ENCODE measurements at places on chromosomes 16 and 17.
A peak's percentile ranks its signal among the peaks of the same experiment; 100 is the strongest.

DNA sequence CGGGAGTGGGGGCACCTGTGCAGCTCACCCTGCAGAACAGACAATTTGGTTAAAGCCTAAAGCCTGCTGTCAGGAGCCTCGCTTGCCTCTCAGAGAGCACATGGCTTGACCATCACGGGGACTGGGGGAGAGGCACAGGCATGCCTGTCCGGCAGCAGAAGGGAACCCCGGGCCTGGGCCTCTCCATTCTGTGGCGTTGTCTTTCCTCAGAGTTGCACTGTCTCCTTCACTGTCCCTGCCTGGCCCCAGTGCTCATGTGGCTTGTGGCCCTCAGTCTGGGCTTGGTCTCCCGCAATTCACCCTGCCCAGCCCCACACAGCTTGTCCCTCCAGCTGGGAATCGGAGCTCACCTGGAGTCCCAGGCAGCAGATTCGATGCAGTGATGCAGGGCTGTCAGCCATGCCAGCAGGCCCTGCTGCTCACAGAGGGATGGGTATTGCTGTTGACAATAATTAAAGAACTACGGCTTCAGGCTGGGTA lies 189.9 kb downstream of the SEC14L1 start:
- no peak for DNase-seq

DNA sequence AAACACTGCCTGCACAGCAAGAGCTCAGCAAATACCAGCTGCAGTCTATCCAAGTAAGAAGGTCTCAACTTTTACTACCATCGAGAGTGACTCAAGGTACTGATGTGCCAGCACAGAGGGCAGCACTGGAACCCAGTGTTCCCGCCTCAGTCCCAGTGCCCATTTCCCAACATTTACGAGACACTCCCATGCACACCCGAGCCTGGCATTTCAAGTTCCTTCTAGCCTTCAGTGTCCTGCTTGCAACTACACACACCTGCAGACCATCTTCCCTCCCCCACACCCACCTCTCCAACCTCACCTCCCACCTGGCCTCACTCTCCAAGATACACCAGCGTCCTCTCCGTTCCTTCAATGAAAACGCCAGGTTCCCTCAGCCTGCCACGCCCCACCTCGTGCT lies 3.2 kb downstream of the KLHDC4 start:
- no peak for DNase-seq

DNA sequence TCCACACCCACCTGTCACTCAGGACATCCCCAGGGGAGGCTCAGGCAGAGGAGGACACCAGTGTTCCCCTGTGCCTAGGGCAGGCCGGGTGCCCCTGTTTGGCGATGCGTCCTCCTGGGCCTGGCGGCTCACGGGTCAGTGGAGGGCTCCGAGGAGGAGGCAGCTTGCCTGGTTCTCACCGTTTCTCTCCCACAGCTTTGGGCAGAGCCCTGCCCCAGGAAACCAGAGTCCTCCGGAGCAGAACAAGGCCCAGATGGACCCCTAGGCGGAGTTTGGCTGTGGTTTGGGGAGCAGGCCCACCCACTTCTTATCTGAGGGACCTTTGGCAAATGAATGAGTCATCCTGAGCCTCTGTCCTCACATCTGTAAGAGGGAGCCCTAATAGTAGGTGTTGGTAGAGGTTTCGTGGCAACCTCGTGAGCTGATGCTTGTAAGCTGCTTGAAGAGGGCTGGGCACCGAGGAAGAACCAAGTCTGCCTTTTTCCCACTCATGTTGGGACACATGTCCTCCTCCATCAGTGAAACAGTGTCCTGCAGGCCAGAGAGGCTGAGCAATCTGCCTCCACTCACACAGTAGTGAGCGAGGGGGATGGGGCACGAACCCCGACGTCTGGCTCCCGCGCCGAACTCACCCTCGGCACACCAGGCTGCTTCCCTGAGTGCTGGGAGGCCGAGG lies 247.0 kb upstream of the CIBAR2 start:
- DNase-seq, result no peak

DNA sequence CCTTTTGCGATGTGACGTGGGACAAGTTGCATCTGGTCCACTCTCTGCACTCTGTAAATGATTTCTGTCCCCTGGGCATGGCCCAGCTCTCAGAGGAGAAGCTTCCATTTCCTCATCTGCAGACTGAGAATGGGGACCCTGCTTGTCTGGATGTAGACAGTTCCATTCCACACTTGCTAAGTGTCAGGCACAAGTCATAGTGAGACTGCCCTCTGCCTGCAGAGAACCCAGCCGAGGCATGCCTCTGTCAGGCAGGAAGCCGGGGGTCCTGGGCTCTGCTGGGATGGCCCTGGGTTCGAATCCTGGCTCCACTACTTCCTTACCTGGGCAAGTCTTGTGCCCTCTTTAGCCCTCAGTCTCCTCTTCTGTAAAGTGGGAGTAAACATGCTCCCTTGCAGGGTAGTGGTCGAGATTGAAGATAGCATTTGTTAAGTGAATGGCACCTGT lies 4.1 kb downstream of the MAP2K3 start:
- no peak for DNase-seq

- DNase-seq, result no peak
Observed at GRCh38 chr16:51497541-51498211, 346.6 kb upstream of the SALL1 start.

DNA sequence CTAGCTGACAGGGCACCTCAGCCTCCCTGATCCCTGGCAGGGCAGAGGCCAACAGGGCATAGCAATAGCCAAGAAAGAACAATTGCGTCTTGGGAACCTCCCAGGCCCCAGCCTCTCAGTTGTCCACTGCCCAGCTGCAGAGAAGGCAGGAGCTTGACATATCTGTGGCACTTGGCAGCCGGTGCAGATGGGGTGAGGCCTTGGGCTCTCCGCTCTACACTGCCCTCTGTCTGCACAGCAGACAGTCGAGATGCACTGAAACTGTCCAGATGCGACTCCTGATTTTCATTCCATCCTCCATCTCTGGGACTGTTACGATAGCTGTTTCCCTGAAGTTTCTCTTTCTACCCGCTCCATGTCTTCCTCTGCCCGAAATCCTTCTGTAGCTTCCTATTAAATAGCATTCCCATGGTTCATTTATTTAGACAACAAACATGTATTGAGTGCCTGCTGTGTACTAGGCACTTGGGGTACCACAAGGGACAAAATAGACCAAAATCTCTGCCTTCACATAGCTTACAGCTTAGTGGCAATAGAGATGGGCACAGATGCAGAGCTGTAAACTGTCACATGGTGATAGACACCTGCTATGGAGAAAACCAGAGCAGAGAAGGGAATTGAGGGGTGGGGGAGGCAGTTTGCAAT lies 3.3 kb downstream of the POLR3E start:
- peak; percentile 35 for DNase-seq

DNA sequence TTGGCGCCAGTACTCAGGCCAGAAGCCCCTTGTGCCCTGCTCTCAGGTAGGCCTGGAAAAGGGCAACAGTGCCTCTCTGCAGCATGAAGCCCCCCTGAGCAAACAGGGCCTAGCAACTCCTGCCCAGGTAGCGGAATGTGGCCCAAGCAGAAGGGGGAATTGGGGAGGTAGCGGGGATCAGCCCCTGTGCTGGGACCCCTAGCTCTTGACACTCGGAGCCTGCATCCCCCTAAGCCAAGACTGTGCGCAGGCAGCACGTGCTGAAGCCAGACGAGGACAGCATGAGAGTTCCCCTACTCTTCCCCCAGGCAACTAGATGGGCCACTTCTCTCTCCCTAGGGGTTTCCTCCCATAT lies 823 bp upstream of the CD2BP2 start:
- no peak for DNase-seq

DNA sequence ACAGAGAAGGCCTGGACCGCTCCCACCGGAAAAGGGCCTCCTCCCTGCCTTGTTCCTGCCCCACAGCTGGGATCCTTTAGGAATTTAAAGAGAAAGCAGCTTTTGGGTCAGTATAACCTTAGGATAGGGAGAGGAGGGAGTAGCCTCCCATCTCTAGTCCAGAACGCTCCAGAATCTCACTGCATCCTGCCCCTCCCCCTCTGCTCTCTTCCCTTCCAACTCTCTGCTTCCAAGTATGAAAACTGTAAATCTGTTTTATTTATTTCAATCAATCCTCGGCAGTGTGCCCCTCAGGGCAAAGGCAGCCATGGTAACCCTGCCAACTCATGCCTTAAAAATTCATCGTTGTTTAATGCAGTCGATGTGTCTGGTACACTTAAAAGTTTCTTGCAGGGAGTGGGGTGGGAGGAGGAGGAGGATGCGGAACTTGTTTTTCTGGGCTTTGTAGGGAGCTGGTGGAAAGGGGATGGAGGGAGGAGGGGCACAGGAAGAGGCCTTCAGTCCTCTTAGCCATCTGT lies 21.2 kb upstream of the MTSS2 start:
- no peak for DNase-seq

DNA sequence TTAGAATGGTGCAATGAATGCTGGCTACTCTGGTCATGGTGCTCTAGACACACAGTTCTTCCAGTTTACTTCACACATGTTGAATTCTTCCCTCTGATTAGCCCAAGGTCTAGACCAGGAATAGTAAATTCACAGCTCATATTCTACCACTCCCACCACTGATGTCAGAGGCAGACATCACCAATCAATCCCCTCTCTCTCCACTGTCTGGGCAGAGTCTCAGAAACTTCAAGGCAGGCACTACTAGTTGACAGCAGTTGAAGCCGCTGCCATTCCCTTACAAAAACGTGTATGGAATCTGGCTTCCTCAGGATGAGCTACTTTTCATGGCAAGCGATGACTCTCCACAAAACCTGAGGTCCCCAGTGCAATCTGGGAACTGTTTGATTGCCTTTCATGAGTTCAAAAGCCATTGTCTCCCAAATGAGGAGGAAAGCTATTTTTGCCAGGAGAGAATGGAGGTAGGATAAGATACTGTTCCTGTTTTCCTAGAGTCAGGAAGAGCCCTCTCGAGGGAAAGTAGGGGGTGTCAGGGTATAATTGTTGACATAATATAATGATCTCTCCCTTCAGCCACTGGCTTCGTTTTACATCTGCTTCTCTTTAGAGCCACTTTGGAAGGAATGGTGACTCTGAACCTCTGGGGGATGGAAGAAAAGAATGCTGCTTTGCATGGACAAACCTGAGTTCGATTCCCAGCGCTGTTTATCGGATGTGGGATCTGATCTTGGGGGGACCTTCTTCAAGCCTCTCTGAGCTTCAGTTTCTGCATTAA lies 90.0 kb downstream of the FOXL1 start:
- DNase-seq, result no peak

DNA sequence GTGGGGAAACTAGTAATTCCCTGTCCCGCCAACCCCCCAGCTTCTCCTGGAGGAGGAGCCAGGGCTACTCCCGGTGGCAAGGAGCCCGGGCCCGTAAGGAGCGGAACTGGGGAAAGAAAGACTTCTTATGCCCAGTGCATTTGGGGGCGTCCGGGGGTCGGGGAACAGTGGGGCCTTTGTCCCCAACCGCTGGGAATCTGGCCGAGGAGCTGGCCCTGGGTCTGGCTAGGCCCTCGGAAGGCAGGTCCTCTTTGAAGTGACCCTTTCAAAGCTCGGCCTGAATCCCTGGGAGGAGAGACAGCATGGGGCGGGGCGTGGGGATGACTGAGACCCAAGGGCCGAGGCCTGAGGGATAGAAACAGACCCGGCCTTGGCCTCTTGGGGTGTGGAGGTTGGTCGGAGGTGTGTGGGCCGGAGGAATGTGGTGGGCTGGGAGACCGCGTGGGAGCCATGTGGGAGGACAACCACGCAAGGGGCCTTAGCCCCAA lies 6.0 kb downstream of the ARHGAP23 start:
- no peak for DNase-seq

GRCh38 chr16:64830653-64831052 lies 291.2 kb downstream of the CDH11 start:
- no peak for DNase-seq

- no peak for DNase-seq
Observed at GRCh38 chr17:68176718-68177117, 71.1 kb upstream of the AMZ2 start.

- no peak for DNase-seq
Observed at GRCh38 chr16:56604966-56605365, 3.4 kb upstream of the MT2A start.

- no peak for DNase-seq
Observed at GRCh38 chr16:19681637-19682036, 36.4 kb downstream of the KNOP1 start.

DNA sequence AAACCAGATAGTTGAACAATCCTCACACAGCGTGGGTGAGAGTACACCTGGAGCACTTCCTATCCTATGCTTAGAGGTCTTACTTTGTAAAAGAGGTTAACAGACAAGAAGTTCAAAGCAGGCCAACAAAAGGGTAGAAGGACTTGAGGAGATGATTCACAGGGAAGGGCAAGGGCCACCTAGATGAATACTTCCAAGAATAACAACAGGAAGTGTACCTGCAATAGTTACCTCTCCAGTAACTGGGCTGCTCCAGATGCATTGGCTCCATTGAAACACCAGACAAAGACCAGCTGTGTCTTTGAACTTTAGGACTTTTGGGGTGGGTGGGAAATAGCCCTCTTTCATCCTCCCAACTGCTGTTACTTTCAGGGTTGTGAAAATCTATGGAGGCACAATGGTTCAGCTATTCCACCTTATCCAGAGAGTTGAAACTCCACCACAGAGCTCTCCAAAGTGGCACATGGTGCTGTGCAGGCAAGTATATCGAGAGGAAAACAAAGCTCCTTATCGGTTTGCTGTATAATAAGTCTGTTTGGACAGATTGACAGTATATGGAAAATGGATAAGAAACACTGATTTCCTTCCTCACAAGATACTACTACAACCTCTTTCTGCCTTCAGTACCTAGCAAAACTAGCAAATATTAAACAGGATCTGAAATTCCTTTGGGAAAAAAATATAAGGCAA lies 22.7 kb downstream of the RNF43 start:
- DNase-seq, result no peak

DNA sequence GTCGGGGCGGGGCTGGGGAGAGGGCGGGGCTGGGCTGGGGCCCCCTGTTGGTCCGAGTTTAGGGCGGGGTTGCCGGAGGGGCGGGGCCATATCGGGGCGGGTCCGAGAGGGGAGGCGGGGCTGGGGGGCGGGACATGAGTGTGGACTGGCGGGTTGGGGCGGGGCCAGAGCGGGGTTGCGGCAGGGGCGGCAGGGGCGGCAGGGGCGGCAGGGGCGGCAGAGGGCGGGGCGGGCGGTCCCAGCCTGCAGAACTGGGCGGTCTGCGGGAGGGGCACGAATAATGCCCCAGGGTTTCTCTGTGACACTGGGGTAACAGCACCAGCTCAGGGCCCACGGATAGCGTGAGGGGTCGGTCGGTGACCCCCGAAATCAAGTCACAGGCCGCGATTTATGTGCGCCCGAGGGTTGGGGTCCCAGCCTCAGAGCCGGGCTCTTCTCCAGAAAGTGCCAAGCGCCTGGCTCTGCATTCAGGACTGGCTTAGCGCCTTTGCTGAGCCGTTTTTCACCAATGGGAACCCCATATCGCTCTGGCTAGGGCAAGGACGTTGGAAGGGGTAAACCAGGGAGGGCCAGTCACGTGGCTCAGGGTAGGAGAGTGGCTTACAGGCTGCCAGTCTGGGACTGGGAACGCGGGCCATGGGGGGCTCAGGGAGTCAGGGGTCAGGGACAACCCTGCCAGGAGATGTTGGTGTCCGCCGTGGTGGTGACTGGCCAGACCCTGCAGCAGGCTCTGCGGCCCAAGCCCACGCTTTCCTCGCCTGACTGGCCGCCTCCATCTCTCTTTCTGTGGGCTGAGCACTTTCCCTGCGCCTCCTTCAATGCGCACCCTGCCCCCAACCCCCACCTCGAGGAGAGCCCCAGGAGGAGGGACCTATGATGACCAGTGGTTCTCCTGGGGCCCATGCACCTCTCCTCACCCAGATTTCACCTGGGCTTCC lies 1.2 kb upstream of the METTL26 start:
- DNase-seq, result peak; percentile 76

GRCh38 chr17:15920758-15921239 lies 24.1 kb upstream of the ADORA2B start:
- no peak for DNase-seq

Data from spinal cord (tissue), 10 donors.